LHCN-M2 (cell line): ENCODE measurements at places on chromosomes 1 and 21. TPM values are rescaled to one million over a fixed set of nuclear protein-coding genes. Genes with fewer than 3 reads are reported as not detected.
A peak's percentile ranks its signal among the peaks of the same experiment; 100 is the strongest.

Gene NENF
- total RNA-seq: 58.0 and 63.1 TPM in 2 replicates

Gene LRRC3
- not detected in 2 replicates for total RNA-seq

Gene LCE1B
- total RNA-seq: not detected in 2 replicates

Gene NBPF4
- not detected in 2 replicates for total RNA-seq

Gene HHAT
- total RNA-seq: 24.6 and 28.1 TPM in 2 replicates

Gene CORT
- total RNA-seq: not detected in 2 replicates

Gene TRIM67
- total RNA-seq: not detected in 2 replicates

Gene C8A
- not detected in 2 replicates for total RNA-seq

Gene IBA57
- total RNA-seq: 2.6 and 5.1 TPM in 2 replicates

Gene DYNLT5
- total RNA-seq: 4.9 and 5.7 TPM in 2 replicates

Gene RGS13
- not detected in 2 replicates for total RNA-seq

Gene KCNJ9
- not detected in 2 replicates for total RNA-seq

Gene PLPPR4
- total RNA-seq: 0.26 and 0.34 TPM in 2 replicates

- DNase-seq: peak; percentile 89
Observed at GRCh38 chr1:208183977-208184911, 59.9 kb downstream of the PLXNA2 start.

DNA sequence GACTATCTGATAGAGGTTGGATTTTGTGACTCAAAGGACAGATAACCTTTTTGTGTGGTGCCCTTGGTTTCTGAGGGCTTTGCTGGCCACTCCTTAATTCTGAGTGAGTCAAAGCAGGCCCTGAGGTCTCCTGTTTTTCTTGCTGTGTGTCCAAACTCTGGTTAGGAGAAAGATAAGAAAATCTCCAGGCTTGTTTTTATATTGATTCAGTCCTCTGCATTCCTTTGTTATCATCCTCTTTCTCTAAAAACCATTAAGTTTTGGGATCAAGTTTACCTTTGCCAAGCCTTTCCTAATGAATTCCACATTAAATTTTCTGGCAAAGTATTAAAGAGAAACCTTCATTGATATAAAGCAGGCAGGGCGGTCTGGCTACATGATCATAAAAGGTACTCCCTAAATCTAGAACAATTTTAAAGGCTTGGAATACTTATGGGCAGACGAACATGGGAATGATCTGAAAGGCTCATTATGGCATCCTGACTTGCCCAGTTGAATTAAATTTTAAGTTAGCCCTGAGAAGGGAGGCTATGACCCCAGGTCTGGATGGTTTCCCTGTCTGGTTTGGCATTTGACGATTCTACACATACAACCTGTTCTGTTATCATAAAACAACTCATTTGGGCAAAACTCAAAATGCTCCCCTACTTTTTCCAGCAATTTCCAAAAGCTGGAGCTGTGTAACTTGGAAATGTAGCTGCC, 20.8 kb downstream of the ZBTB8B start:
- no peak for DNase-seq

DNA sequence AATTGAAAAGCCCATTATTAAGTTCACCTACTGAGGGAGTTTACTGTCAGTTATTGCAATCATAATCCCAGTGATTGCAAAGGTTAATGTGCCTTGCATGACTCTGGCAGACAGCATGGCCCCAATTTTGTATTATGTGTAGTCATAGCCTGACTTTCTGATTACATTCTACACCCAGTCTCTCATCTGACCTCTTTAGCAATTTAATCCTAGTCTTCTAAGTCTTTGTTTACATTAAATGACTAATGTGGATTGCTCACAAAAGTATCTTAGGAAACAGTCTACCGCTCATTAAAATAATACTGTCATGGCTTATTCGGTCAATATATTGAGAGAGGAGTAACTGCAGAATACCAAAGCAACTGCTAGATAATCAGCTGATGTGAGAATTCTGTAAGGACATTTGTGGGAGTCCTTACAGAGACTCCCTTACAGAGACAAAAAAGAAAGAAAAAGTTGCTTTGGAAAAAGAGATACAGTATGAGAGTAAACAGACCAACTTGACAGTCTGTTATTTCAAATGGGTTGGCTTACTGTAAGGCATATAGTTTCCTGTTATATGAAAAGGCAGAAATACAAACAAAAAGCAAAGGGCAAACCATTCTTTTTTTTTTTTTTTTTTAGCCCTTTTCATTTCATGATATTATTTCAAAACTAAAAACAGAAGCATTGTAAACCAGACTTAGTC, 42.8 kb downstream of the SMG7 start:
- DNase-seq: peak; percentile 77

GRCh38 chr1:158101927-158102326, 78.8 kb upstream of the CD1D start:
- DNase-seq: peak; percentile 62

GRCh38 chr1:103467100-103467499, 58.4 kb upstream of the RNPC3 start:
- DNase-seq: no peak

GRCh38 chr1:218048828-218049420, 236.2 kb upstream of the RRP15 start:
- DNase-seq: no peak

DNA sequence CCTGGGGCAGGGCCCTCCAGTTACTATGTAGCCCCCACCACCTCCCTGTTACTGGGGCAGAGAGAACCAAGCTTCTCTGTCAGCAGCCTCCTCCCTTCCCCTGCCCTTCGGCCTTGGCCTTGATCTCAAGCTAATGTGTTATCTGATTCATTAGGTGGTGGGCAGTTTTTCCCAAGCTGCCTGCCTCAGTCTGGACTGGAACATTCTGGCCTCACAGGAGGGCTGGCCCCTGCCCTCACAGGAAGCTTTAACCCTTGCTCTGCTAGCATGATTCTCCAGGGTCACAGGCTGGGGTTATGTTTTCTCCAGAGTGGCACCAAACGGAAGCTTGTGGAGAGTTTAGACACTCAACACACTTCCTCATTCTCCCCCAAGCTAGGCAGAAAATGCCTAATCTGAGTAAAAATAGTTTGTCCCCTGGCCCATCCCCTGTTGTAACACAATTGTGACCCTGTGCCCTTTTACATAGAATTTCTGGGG, 37.2 kb upstream of the SLC6A9 start:
- no peak for DNase-seq

DNA sequence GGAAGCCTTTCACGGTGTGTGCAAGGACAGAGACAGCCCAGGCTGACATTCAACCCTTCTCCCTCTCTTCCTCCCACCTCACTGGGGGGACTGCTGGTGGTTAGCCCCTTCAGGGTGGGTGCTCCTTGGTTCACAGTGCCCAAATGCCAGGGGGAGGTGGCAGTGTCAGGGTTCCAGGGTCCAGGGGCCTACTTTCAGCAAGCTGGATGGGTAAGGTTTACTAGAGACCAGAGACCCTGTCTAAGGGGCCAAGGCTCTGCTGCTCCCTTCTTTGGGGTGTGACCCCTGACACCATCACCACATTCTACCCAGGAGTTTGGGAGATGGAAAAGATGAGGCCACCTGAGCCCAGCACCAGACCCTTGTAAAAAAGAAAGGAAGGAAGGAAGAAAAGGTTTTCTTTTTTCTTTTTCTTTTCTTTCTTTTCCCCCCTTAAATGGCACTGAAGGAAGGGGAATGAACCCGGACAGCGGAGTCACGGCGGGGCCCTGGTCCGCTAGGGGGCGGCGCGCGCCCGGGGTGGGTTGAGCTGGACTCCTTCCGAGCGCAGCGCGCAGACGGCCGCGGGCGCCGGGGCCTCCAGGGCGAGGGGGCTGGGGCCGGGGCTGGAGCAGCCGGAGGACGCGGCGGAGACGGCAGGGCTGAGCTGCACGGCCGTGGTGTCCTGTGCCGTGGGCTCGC, 18.8 kb downstream of the KNCN start:
- DNase-seq: no peak

DNA sequence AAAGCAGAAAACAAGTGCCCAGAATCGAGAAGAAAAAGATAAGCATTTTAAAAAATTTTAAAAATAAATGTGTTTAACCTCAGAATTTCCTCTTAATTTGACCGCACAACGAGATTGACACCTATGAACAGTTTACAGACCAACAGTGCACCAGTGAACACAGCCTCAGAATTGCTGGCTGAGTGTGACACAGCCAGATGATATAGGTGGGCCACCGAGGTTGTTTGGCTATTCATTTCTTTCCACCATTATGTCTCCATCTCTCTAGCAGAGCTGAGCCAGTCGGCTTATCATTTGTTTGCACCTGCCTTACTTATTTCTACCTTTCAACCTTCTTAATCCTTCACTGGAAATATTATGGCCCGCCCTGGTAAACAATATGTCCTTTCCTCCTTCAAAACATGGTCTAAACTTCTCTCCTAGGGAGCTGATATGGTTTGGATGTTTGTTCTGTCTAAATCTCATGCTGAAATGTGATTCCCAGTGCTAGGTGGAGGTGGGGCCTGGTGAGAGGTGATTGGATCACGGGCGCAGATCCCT, 86.1 kb downstream of the DUSP10 start:
- no peak for DNase-seq

DNA sequence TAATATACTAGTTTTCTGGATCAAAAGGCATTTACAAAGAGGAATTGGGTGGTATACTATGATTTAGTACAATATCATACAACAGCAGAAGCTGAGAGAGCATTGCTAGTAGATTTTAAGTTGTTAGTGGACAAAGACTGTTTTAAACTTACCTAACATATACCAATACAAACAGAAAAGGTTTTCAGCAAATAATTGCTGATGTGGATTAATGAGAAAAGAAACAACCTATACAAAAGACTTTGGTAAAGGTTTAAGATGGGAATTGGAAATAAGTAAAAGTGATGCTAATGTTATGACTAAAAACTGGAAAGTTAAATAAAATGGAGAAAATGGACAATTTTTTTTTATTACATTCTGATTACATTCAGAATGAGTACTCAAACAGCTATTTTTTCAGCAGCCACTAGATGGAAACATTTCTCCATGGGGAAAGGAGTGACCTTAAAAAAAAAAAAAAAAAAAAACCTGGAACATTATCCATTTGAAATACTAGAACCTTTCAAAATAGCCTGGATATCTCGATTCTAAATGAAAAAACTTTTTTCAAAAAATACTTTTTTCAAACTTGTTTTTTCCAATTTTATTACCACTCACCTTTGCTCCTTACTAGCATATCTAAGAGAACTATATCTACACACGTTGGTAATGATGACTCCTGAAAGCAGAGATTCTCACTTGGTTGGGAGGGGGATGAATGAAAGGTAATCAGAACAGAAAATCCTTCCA, 55.4 kb downstream of the EPRS1 start:
- peak; percentile 55 for DNase-seq

DNA sequence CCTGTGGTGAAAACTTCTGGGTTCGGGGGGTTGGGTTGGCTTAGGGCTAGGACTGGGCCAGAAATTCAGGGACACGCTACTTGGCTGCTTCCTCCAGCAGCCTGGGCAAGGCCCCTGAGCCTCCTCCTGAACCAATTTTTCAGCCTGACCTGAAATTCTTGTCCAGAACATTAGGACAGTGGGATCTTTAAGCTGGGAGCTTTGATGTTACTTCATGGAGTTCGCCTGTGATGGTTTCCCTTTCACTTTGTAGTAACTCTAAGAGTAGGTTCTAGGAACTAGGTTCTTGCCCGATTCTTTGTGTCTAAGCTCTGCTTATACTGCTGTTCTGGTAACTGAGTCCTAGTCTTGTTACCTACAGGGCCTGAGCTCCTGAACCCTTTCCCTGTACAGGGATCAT, 75.3 kb downstream of the S1PR1 start:
- no peak for DNase-seq

GRCh38 chr1:53575141-53575954, 116.1 kb downstream of the DMRTB1 start:
- DNase-seq: no peak

- no peak for DNase-seq
Observed at GRCh38 chr1:30526652-30527345, 196.6 kb downstream of the MATN1 start.

- DNase-seq: no peak
Observed at GRCh38 chr21:37435711-37436110, 69.1 kb downstream of the DYRK1A start.

GRCh38 chr1:206502403-206502802, 4.9 kb upstream of the RASSF5 start:
- no peak for DNase-seq

DNA sequence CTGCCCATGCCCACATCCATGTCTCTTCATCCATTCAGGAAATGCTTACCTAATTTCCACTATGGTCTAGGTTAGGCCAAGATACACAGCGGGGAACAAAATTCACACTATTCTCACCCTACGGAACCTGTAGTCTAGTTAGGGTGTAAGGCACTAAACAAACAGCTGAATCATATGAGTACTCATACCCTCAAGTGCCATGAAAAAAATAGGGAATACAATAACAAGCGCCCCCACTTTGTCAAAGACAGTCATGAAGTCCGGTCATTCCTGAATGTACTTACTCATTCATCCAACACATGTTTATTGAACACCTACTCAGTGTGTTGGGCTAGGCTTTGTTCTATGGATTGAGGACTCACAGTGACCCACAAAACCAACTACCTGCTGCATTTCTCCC, 6.2 kb upstream of the FYB2 start:
- no peak for DNase-seq

- peak; percentile 46 for DNase-seq
Observed at GRCh38 chr1:230752407-230752806, 5.2 kb downstream of the CAPN9 start.

DNA sequence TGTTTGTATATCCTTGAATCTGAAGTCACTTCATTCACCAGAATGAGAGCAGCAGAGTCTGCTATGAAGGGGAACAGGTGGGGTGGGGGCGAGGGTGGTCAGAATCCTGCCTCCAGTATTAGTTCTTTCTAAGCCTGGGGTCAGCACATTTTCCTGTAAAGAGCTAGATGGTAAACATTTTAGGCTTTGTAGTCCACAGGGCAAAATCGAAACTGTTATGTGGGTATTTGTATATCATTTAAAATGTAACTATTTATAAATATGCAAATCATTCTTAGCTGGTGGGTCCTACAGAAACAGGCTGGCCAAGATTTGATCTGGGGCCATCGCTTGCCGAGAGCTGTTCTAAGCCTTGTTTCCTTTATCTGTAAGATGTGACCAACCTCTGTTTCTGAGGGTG, 96.0 kb downstream of the IGSF21 start:
- no peak for DNase-seq

GRCh38 chr1:184617433-184618029, 137.1 kb downstream of the EDEM3 start:
- no peak for DNase-seq

GRCh38 chr21:24844671-24845070, 762.6 kb downstream of the MRPL39 start:
- no peak for DNase-seq

- peak; percentile 99 for DNase-seq
Observed at GRCh38 chr1:178536844-178537371, 24.0 kb downstream of the TEX35 start.

GRCh38 chr1:1202831-1203560, 3.4 kb downstream of the TNFRSF18 start:
- no peak for DNase-seq

GRCh38 chr1:89347296-89347695, 16.6 kb upstream of the GBP6 start:
- no peak for DNase-seq

DNA sequence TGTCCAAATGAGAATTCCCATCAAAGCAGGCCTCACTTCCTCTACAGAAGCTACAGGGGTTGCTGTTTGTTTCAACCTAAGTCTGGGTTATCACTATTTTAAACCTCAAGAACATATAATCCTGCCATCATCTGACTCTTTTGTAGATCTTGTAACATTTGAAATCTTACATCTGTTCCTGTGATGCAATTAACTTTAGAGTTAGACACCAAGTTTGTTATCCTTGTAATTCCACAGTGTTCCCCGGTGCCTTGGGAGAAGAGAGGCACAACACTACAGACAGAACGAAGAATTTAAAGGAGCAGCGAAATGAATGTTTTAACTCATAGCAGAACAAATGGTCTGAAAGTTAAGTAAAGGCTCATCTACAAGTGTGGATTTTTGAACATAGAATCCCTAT, 116.1 kb downstream of the UCHL5 start:
- peak; percentile 71 for DNase-seq
